Activated CD4-positive, alpha-beta T cell treated with anti-CD3 and anti-CD28 coated beads, Interleukin-2, amount 10 ng/mL, durations not matched to agents 24 days and 14 days (primary cell): ENCODE measurements at places on chromosomes 16 and 17. TPM values are rescaled to one million over a fixed set of nuclear protein-coding genes. Genes with fewer than 3 reads are reported as not detected.

DNA sequence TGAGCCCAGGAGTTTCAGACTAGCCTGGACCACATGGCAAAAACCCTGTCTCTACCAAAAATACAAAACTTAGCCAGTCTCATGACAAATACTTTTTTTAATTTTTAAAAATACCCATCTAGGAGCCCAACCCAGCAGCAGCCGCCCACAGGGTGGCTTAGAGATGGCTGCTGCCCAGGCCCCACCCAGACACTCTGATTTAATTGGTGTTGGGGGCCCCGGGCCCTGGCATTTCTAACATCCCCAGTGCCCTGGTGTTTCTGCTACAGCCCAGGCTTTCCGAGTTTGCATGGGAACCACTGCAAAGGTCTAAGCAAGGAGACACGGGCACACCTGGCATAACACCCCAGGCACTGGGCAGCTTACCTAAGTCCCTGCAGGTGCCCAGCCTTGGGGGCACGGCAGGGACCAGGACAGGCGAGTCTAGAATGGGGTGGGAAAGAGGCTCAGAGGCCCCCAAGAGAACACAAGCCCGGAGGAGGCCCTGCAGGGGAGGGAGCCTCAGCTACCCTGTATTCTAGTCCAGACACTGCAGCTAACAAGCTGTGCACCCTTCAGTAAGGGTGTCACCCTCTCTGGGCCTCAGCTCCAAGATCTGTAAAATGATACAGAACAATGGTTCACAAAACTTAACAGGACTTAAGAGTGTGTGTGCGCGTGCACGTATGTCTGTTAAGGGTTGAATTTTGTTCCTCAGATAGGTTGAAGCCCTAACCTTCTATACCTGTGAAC lies 48.8 kb downstream of the RMI2 start:
- peaks cover 5% of the 10 kb centered on the region for H3K4me1 ChIP-seq
- H3K27me3 ChIP-seq = no peaks in the 10 kb centered on the region
- no peak for DNase-seq
- no peak overlapping the region for H3K27ac ChIP-seq
- no peaks in the 10 kb centered on the region for H3K36me3 ChIP-seq
- no peak overlapping the region for H3K4me3 ChIP-seq

DNA sequence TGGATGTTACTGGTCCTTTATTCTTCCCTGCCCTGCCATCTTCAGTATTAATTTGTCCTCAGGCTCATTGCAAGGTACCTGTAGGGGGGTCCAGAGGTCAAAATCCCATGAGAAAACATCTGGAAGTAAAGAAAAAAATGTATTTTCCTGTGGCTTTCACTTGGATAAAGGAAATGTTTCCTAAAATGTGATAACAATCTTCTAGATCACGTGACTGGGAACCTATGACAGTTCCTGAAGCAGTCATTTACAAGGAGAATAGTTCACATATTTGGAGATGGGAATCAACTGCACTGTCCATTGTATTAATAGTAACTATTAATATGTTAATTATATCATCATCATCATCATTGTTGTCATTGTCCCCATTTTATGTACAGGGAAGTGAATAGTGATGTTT lies 915.1 kb upstream of the EEF2KMT start:
- no peak for DNase-seq
- H3K36me3 ChIP-seq = no peaks in the 10 kb centered on the region
- no peaks in the 10 kb centered on the region for H3K27me3 ChIP-seq
- H3K27ac ChIP-seq = no peak overlapping the region
- no peak overlapping the region for H3K4me3 ChIP-seq

GRCh38 chr16:2276368-2277195 lies 8.7 kb upstream of the RNPS1 start:
- H3K4me3 ChIP-seq = no peak overlapping the region
- H3K36me3 ChIP-seq = no peaks in the 10 kb centered on the region
- H3K27ac ChIP-seq = no peak overlapping the region
- H3K4me1 ChIP-seq = no peaks in the 10 kb centered on the region
- no peaks in the 10 kb centered on the region for H3K27me3 ChIP-seq

DNA sequence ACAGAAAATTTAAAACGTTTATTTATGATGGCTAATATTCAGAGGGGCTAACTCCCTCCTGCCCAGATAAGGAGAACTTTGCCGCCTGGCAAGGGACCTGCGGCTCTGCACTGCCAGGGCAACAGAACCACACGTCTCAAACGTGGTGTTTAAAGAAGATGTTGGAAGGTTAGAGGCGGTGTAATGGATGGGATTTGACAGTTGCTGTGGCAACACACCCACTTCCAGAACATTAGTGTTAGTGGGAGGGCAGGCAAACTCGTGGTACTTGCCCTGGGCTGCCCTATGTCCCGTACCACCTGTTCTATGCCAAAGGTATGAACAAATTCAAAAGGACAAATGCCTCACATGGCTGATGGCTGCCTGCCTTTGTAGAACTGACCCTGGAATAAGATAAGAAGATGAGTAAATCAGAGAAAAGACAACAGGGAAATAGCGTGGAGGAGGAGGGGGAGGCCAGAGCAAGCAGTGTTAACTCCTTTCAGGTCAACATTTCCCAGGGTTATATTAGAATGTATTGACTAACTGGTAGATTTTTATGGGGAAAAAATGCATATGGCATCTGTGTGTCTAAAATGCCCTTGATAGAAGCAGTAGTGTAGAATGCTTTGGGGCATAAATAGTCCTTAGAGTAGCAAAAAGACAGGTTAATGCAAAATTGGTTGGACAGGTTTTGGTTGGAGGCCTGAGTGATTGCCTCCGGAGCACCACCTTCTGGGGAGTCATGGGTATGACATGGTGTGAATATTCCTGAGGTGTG lies 30.8 kb downstream of the HLF start:
- no peaks in the 10 kb centered on the region for H3K36me3 ChIP-seq
- H3K27me3 ChIP-seq = peaks cover 4% of the 10 kb centered on the region
- H3K4me1 ChIP-seq = no peaks in the 10 kb centered on the region
- peak; percentile 87 for DNase-seq
- H3K4me3 ChIP-seq = no peak overlapping the region

DNA sequence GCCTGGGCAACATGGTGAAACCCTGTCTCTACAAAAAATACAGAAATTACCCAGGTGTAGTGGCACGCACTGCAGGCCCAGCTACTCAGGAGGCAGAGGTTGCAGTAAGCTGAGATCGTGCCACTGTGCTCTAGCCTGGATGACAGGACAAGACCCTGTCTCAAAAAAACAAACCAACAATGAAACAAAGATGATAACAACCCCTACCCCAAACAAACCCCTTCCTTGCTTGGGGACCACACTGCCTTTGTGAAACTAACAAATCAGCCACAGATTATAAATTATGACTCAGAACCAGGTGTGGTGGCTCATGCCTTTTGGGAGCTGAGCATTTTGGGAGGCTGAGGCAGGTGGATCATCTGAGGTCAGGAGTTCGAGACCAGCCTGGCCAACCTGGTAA lies 75.3 kb upstream of the RPH3AL start:
- DNase-seq = no peak
- no peak overlapping the region for H3K27ac ChIP-seq

PPP1R1B gene
- not detected in 2 replicates for total RNA-seq

PRRT2 gene
- total RNA-seq = 1.6 and 1.7 TPM in 2 replicates

TOX3 gene
- total RNA-seq = not detected in 2 replicates

KAT8 gene
- 56.9 and 63.3 TPM in 2 replicates for total RNA-seq

IKZF3 gene
- 14.7 and 15.9 TPM in 2 replicates for total RNA-seq
